ENCODE measurements at places on chromosomes 2 and 18. TPM values are rescaled to one million over a fixed set of nuclear protein-coding genes. Genes with fewer than 3 reads are reported as not detected.

RBBP8 gene
- total RNA-seq: 27.0 TPM

GRCh38 chr2:202780514-202781021 is 91.0 kb downstream of the ICA1L start:
- H3K4me1 ChIP-seq: no peaks in the 10 kb centered on the region
- H3K27ac ChIP-seq: no peak overlapping the region
- no peaks in the 10 kb centered on the region for H3K36me3 ChIP-seq
- H3K27me3 ChIP-seq: no peaks in the 10 kb centered on the region

GRCh38 chr2:200350850-200351285 is 44.4 kb downstream of the SPATS2L start:
- no peaks in the 10 kb centered on the region for H3K27me3 ChIP-seq
- peaks cover 4% of the 10 kb centered on the region for H3K36me3 ChIP-seq
- H3K4me1 ChIP-seq: peaks cover 20% of the 10 kb centered on the region
- peak overlapping the region; percentile 17 for H3K27ac ChIP-seq
- H3K4me3 ChIP-seq: no peak overlapping the region

- DNase-seq: no peak
- H3K27ac ChIP-seq: no peak overlapping the region
- peaks cover 12% of the 10 kb centered on the region for H3K4me1 ChIP-seq
- H3K4me3 ChIP-seq: no peak overlapping the region
- no peaks in the 10 kb centered on the region for H3K36me3 ChIP-seq
- H3K27me3 ChIP-seq: peaks cover 2% of the 10 kb centered on the region
Measured at GRCh38 chr2:68825866-68826265, 45.3 kb downstream of the BMP10 start.

DNA sequence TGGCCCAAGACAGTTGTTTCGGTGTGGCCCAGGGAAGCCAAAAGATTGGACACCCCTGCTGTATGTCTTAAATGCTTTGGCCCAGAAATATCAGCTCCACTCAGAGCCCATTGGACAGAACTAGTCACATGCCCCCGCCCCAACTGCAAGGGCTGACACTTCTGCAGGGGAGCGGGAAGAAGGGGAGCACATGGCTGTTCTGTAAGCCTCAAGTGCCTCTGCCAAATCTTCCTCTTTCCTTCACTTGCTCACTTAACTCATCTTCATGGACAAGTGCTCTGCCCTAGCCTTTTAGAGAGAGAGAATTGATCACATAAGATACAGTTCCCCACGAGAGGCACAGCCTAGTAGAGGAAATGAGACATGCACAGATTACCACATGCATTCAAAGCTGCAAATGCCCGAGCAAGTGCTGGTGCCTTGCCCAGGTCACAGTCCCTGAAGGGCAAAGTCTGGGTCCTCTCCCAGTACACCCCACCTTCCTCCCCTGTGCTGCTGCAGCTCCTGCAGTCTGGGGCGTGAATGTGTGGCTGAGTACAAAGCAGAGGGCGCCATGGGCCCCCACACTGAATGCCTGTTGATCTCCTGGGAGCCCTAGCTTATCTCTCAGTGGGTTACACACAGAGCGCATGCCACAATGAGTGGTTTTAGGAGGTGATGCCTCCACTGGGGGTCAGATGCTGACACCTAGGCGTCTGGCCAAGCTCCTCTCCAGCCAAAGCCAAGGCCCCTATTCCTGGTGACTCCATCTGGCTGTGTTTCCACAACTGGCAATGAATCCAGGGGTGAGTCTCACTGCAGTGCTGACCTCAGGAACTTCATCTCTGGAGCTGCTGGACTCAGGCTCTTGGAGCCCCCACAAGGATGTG is 135.3 kb downstream of the CTIF start:
- no peak overlapping the region for H3K4me3 ChIP-seq
- no peaks in the 10 kb centered on the region for H3K27me3 ChIP-seq
- DNase-seq: no peak
- no peak overlapping the region for H3K27ac ChIP-seq

GRCh38 chr18:48739266-48740067 is 200.6 kb downstream of the CTIF start:
- H3K27me3 ChIP-seq: peaks cover 4% of the 10 kb centered on the region
- H3K4me3 ChIP-seq: no peak overlapping the region
- H3K36me3 ChIP-seq: peaks cover 9% of the 10 kb centered on the region
- no peak overlapping the region for H3K27ac ChIP-seq
- no peak for DNase-seq
- H3K4me1 ChIP-seq: peaks cover 27% of the 10 kb centered on the region

PRKAG3 gene
- not detected for total RNA-seq

DTNA gene
- 17.9 TPM for total RNA-seq

GALR1 gene
- not detected for total RNA-seq

GRCh38 chr2:127052771-127053691 is 53.9 kb downstream of the BIN1 start:
- no peak overlapping the region for H3K4me3 ChIP-seq
- H3K27me3 ChIP-seq: peaks cover 28% of the 10 kb centered on the region
- peaks cover 11% of the 10 kb centered on the region for H3K4me1 ChIP-seq
- DNase-seq: no peak
- peak overlapping the region; percentile 57 for H3K27ac ChIP-seq

SOX11 gene
- total RNA-seq: 39.4 TPM

POTEE gene
- 0.36 TPM for total RNA-seq

- no peaks in the 10 kb centered on the region for H3K36me3 ChIP-seq
- no peaks in the 10 kb centered on the region for H3K4me1 ChIP-seq
- H3K27ac ChIP-seq: no peak overlapping the region
- no peak for DNase-seq
- no peaks in the 10 kb centered on the region for H3K27me3 ChIP-seq
- no peak overlapping the region for H3K4me3 ChIP-seq
Measured at GRCh38 chr2:192267484-192267883, 72.8 kb upstream of the TMEFF2 start.

SALL3 gene
- 2.5 TPM for total RNA-seq

DNA sequence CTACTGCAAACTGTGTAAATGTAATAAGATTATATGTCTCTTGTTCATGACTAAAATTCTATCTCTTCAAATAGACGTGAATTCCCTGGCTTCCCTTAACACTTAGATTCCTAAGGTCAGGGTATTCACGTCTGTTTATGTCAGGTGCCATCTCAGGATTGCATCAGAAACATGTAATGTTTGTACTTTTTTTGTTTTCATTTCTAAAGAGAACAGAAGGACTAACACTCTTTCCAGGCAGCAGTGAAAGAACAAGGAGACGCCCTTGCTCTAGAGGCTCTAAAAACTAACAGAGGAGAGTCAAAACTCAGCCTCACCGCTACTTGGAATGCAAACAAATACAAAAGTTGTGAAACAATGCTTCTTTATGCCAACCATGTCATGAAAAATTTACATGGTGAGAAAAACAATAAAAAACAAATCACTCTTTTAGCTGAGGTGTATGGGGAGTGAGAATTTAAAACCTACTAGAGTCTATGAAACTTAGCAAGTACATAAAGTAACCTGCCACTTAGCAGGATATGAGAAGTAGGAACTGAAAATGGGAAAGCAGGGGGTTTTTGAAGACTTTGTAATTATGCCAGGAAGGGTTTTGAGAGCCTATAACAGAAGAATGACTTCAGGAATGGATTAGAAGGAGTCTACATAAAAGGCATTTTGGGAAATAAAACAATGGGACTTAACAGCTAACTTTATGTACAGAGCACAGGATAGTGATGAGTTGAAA is 522.7 kb downstream of the THSD7B start:
- H3K4me3 ChIP-seq: no peak overlapping the region
- no peak for DNase-seq
- H3K36me3 ChIP-seq: no peaks in the 10 kb centered on the region

GRCh38 chr2:167733747-167734146 is 513.6 kb downstream of the STK39 start:
- H3K4me3 ChIP-seq: no peak overlapping the region
- H3K27ac ChIP-seq: no peak overlapping the region
- DNase-seq: no peak
- peaks cover 39% of the 10 kb centered on the region for H3K4me1 ChIP-seq

DNA sequence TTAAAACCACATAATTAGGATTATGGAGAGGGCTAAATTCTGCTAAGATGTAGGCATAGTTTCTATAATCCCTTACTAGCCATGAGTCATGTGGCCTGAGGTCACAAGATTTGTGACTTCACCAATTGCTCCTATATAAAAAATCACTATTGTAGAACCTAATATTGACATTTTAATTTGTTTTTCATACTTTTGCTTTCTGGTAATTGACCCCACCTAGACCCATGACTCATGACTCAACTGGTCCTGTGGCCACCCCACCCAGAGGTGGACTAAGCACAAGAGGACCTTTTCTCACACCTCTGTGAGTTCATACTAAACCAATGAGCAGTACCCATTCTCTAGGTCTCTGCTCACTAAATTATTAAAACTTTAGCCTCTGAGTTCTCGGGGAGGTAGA is 1567.5 kb upstream of the LRRTM1 start:
- peaks cover 2% of the 10 kb centered on the region for H3K27me3 ChIP-seq
- no peak overlapping the region for H3K27ac ChIP-seq
- H3K4me1 ChIP-seq: no peaks in the 10 kb centered on the region
- H3K4me3 ChIP-seq: no peak overlapping the region
- H3K36me3 ChIP-seq: no peaks in the 10 kb centered on the region
- DNase-seq: no peak

GRCh38 chr2:198054299-198054698 is 249.9 kb downstream of the PLCL1 start:
- no peak overlapping the region for H3K27ac ChIP-seq
- H3K27me3 ChIP-seq: peaks cover under 1% of the 10 kb centered on the region
- H3K36me3 ChIP-seq: no peaks in the 10 kb centered on the region
- H3K4me3 ChIP-seq: no peak overlapping the region
- peak; percentile 47 for DNase-seq
- H3K4me1 ChIP-seq: peaks cover 8% of the 10 kb centered on the region

- no peak overlapping the region for H3K4me3 ChIP-seq
- no peaks in the 10 kb centered on the region for H3K27me3 ChIP-seq
- no peak for DNase-seq
- no peak overlapping the region for H3K27ac ChIP-seq
Measured at GRCh38 chr2:178531168-178531567, 50.9 kb downstream of the PLEKHA3 start.

- H3K4me1 ChIP-seq: no peaks in the 10 kb centered on the region
- DNase-seq: no peak
- no peaks in the 10 kb centered on the region for H3K36me3 ChIP-seq
- no peak overlapping the region for H3K27ac ChIP-seq
- no peaks in the 10 kb centered on the region for H3K27me3 ChIP-seq
- no peak overlapping the region for H3K4me3 ChIP-seq
Measured at GRCh38 chr2:45329045-45329677, 281.9 kb downstream of the SRBD1 start.

- H3K27me3 ChIP-seq: peaks cover 14% of the 10 kb centered on the region
- H3K36me3 ChIP-seq: peaks cover 3% of the 10 kb centered on the region
- H3K4me3 ChIP-seq: no peak overlapping the region
- H3K4me1 ChIP-seq: peaks cover 8% of the 10 kb centered on the region
- DNase-seq: peak; percentile 2
Measured at GRCh38 chr2:96506016-96506906, 1.1 kb upstream of the NEURL3 start.

- H3K4me3 ChIP-seq: no peak overlapping the region
- DNase-seq: no peak
- peak overlapping the region; percentile 58 for H3K27ac ChIP-seq
- H3K36me3 ChIP-seq: no peaks in the 10 kb centered on the region
Measured at GRCh38 chr2:235544689-235544969, 50.8 kb downstream of the AGAP1 start.

COL4A4 gene
- 0.15 TPM for total RNA-seq

FZD7 gene
- 42.2 TPM for total RNA-seq

DNA sequence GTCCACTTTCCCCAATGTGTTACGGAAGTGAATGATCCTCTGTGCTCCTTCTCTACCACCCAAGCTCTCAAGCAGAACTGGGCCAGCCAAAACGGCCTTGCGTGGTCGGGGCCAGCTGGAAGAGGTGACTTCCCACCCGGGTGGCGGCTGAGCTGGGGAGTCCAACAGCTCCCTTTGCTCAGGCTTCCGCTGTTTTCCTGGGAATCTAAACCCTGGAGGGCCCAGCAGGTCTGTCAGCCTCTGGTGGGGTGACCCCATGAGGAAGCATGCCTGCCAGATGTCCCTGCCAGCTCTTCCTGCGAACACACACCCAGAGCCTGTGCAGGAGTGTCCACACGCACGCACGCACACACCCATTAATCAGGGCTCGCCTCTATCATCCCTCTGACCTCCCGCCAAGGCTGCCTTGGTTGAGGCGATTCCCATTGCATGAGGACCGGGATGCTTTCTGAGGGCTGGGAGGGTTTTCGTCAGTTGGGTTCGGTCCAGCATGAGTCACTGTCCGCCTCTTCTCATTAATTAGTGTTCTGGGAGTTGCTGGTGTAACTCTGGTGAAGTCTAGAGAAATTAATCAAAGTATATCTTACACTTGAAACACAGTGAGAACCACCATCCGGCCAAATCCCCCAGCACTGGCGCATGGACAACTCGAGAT is 90.6 kb downstream of the TWIST2 start:
- H3K36me3 ChIP-seq: no peaks in the 10 kb centered on the region
- no peaks in the 10 kb centered on the region for H3K4me1 ChIP-seq
- no peak overlapping the region for H3K27ac ChIP-seq

- peak overlapping the region; percentile 80 for H3K4me3 ChIP-seq
- H3K36me3 ChIP-seq: peaks cover 5% of the 10 kb centered on the region
- peak overlapping the region; percentile 93 for H3K27ac ChIP-seq
- peaks cover 8% of the 10 kb centered on the region for H3K27me3 ChIP-seq
Measured at GRCh38 chr2:96204836-96205624, 3.6 kb downstream of the STARD7 start.

GRCh38 chr2:84942964-84943421 is 28.0 kb upstream of the KCMF1 start:
- H3K27me3 ChIP-seq: peaks cover 3% of the 10 kb centered on the region
- H3K4me3 ChIP-seq: no peak overlapping the region
- H3K36me3 ChIP-seq: no peaks in the 10 kb centered on the region
- no peaks in the 10 kb centered on the region for H3K4me1 ChIP-seq
- DNase-seq: no peak
- H3K27ac ChIP-seq: no peak overlapping the region

DNA sequence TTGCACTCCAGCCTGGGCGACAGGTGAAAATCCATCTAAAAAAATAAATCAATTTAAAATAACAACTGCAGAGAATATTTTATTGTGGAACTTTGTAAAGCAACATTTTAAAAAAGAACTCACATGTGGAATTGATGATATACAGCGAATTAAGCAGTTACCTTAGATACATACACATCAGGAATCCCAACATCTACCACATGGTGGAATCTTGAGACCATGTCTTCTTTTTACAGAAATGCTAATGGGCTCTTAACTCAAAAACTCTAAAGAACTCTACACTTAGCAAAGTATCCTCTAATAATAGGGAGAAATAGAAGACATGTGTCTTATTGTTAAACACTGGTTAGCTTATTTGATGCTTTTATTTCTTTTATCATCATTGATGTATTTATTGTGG is 373.6 kb downstream of the CDH7 start:
- no peaks in the 10 kb centered on the region for H3K4me1 ChIP-seq
- H3K27ac ChIP-seq: no peak overlapping the region
- no peaks in the 10 kb centered on the region for H3K27me3 ChIP-seq
- no peaks in the 10 kb centered on the region for H3K36me3 ChIP-seq
- H3K4me3 ChIP-seq: no peak overlapping the region
- no peak for DNase-seq

- H3K27ac ChIP-seq: peak overlapping the region; percentile 36
- peaks cover 7% of the 10 kb centered on the region for H3K4me1 ChIP-seq
- DNase-seq: no peak
- H3K27me3 ChIP-seq: peaks cover 7% of the 10 kb centered on the region
Measured at GRCh38 chr2:239930871-239931771, 94.0 kb downstream of the NDUFA10 start.

Measured in endothelial cell (in vitro differentiated cells).